CD4-positive, alpha-beta T cell (primary cell): ENCODE measurements at places on chromosomes 2 and 18. TPM values are rescaled to one million over a fixed set of nuclear protein-coding genes. Genes with fewer than 3 reads are reported as not detected.

GRCh38 chr2:219205165-219205538, 1.4 kb upstream of the ZFAND2B start:
- H3K36me3 ChIP-seq, result peaks cover 21% of the 10 kb centered on the region
- no peak overlapping the region for H3K27ac ChIP-seq
- H3K4me1 ChIP-seq, result peaks cover 39% of the 10 kb centered on the region
- no peaks in the 10 kb centered on the region for H3K27me3 ChIP-seq
- H3K4me3 ChIP-seq, result no peak overlapping the region

The CGREF1 gene
- total RNA-seq, result not detected

- H3K27ac ChIP-seq, result no peak overlapping the region
- no peaks in the 10 kb centered on the region for H3K4me1 ChIP-seq
- no peaks in the 10 kb centered on the region for H3K36me3 ChIP-seq
- H3K27me3 ChIP-seq, result no peaks in the 10 kb centered on the region
Measured at GRCh38 chr2:60295636-60295962, 257.9 kb downstream of the BCL11A start.

GRCh38 chr2:45248214-45248613, 239.0 kb upstream of the SIX2 start:
- H3K27me3 ChIP-seq, result no peaks in the 10 kb centered on the region
- DNase-seq, result no peak
- H3K27ac ChIP-seq, result no peak overlapping the region
- H3K36me3 ChIP-seq, result no peaks in the 10 kb centered on the region

The RRM2 gene
- total RNA-seq, result 1.6 TPM
